Right ventricle myocardium superior (tissue), 1 donor: ENCODE measurements at places on chromosomes 13 and 19. TPM values are rescaled to one million over a fixed set of nuclear protein-coding genes. Genes with fewer than 3 reads are reported as not detected.

The CGB5 gene
- not detected for total RNA-seq

The SBSN gene
- total RNA-seq: not detected

The PEX11G gene
- total RNA-seq: 0.97 TPM

The TUBB4A gene
- total RNA-seq: 10.8 TPM

- no peak for DNase-seq
These were observed 2749.5 kb downstream of the PCDH9 start for GRCh38 chr13:64480672-64481071.

GRCh38 chr19:4061683-4062418, 4.8 kb downstream of the ZBTB7A start:
- no peak for DNase-seq

DNA sequence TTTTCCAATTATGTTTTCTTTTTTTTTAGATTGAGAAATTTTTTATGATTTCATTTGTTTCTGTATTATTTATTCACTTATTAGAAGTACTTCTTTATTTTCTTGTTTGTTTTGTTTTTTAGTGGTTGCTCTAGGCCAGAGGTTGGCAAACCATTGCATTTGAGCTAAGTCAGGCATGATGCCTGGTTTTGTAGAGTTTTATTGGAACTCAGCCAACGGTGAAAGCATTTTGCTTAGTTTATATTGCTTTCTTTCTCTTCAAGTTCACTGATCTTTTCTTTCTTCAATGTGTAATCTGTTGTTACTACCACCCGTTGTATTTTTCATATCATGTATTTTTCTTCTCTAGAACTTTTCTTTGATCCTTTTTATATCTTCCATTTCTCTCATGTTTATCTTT, 19.7 kb downstream of the ZNF567 start:
- DNase-seq: no peak

GRCh38 chr13:22499919-22500318, 680.9 kb upstream of the SGCG start:
- DNase-seq: no peak

- no peak for DNase-seq
These were observed 453.9 kb downstream of the COG6 start for GRCh38 chr13:40109351-40109844.

DNA sequence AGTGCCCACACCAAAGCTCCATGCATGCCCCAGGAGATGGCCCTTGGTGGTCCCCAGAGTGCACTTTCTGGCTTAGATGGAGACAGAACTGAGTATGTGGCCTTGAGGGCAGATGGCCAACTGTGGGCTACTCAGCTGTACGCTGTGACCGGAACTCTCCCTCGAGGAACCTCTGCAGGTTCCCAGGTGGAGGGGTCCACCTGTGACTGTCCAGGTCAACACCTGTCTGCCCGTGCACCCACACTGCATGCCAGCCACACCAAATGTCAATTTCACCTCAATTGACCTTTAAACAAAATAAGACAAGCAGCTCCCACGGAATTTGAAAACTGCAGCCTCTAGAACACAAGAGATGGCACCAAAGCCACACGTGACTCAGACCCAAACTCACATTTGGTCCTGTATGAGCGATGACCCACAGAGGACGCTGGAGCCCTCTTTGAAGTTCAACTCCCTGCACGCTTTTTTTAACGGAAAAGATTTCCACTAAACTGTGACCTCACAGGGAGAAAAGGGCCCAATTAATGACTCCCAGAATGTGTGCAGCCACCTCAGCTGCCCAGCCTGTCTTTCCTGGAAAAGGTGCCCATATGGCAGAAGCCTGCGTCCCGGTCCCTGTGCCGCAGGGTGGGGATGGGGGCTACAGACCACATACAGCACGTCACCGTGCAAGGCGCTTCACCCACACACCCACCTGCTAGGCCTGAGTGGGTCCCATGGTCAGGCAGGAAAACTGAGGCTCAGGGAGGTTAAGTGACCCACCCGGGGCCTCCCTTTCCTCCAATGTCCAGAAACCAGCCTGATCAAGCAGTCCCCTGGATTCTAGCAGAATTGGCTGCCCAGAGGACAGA, 47.7 kb downstream of the KLF2 start:
- peak; percentile 34 for DNase-seq

DNA sequence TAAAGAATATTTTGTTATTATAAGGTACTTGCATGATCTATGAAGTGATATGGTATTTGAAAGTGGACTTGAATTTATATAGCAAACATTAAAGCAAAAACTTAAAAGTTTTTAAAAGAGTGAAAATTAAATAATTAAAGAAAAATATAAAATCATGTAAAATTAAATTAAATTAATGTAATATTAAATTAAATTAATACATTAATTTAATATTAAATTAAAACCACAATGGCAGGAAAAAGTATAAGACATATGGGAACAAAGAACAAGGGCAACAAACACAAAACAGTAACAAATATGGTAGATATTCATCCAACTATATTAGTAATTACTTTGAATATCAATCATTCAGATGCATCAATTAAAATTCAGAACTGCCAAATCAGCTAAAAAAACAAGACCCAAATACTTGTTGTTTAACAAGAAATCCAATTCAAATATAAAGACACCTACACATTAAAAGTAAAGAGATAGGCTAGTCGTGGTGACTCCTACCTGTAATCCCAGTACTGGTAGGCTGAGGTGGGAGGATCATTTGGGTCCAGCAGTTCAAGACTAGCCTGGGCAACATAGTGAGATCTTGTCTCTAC, 992.2 kb upstream of the MIR17HG start:
- no peak for DNase-seq

GRCh38 chr19:19300613-19301012, 19.7 kb downstream of the SUGP1 start:
- no peak for DNase-seq

DNA sequence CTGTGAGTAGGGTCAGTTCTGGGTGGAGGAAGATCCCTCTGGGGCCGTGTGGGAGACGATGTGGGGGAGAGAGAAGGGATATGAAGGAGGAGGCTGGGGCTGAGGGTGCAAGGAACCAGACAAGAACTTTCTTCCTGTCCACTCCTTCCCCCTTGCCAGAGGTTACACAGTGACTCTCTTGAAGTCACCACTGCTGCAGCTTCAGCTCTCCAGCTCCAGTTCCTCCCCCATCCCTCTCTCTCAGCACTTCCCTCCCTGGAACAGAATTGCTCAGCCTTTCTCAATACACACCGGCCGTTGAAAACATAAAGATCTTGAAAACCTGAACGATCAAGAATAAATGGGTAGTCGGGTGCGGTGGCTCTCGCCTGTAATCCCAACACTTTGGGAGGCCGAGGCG, 5.1 kb downstream of the ZSWIM9 start:
- DNase-seq: no peak

DNA sequence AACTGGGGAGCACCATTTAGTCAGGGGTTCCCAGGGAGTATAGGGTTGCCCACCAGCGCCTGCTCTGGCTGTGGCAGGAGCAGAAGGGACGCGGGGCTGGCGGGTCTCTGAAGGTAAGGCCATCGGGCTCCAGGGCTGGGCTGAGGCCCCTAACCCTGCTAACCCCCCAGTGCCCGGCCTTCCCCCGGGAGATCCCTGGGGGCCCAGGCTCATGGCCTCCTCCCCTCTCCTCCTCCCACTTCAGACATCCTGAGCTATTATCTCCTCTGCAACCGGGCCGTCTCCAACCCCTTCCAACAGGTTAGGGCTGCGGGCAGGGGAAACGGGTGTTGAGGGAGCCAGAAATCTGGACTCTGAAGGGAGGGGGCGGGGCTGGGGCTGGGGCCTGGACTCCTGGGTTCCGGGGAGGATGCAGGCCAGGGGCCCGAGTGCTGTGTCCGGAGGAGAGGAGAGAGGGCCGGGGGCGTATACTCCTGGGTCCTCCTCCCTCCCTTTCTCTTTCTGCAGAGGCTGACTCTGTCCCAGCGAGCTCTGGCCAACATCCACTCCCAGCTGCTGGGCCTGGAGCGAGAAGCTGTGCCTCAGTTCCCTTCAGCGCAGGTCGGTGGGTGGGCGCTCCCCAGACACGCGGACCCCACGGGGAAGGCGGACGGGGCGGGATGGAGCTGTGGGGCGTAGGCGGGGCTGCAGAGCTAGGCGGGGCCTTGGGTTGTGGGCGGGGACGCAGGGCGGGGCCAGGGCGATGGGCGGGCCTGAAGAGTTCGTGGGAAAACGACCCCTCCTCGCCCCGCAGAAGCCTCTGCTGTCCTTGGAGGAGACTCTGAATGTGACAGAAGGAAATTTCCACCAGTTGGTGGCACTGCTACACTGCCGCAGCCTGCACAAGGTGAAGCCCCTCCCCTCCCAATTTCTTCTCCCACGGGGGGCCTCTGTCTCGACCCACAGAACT, 15.3 kb downstream of the TTYH1 start:
- DNase-seq: peak; percentile 56

- no peak for DNase-seq
These were observed 3.3 kb downstream of the TIMM13 start for GRCh38 chr19:2423915-2424685.

DNA sequence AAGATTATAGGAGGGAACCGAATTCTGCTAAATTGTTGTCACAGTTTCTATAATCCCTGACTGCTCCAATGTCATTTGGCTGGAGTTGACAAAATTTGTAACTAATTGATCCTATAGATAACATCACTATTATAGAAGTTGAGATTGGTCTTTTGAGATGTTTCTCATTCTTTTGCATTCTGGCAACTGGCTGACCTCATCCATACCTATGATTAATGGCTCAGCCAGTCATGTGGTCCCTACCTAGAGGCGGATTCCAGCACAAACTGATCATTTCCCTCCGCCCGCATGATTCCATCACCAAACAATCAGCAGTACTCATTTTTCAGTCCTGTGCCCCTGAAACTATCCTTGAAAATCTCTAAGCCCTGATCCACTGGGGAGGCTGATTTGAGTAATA, 4.2 kb downstream of the PSG2 start:
- DNase-seq: no peak
